ENCODE measurements at places on chromosomes 2 and 18.

DNA sequence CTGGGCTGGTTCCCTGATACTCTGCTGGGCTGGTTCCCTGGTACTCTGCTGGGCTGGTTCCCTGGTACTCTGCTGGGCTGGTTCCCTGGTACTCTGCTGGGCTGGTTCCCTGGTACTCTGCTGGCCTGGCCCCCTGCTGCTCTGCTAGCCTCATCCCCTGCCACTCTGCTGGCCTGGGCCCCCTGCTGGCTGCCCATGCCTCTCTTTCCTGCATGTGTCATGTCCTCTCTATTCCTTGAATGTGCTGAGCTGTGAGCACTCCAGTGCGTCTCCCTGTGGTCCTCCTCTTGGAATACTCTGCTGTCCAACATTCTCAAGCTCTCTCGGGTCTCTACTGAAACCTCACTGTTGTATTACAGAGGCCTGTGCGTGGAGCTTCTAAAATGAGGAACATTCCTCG, 216.3 kb downstream of the RNF144A start:
- no peak for DNase-seq

DNA sequence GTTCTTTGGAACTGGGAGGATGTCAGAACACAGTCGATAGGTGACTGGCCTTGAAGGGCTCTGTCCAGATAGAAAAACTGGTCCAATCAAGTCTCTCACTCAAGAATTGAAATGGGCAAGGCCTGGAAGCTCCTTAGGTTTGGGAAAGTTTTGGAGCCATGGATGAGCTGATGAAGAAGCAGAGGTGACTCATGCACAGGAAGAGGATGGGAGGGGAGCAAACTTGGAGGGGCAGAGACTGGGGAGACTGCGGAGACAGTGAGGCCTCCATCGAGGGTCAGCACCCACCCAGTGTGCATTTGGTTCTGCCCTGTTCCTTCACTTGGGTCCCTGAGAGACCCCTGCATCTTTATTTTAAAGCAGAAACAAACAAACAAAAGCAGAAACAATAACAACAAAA, 41.1 kb downstream of the SOWAHC start:
- DNase-seq, result no peak

DNA sequence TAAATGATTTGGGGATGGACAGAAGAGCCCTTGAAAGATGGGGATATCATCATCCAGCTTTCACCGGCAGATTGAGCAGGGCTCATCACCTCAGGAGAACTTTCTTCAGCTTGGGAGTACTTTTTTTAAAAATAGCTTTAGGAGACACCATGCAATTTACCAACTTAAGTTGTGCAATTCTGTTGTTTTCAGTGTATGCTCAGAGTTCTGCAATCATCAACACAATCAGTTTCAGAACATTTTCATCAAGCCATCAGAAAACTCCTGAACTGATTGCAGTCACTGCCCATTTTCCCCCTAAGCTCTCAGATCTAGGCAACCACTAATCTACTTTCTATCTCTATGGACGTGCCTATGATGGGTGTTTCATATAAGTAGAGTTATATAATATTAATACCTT, 117.7 kb downstream of the CRIM1 start:
- DNase-seq, result no peak

DNA sequence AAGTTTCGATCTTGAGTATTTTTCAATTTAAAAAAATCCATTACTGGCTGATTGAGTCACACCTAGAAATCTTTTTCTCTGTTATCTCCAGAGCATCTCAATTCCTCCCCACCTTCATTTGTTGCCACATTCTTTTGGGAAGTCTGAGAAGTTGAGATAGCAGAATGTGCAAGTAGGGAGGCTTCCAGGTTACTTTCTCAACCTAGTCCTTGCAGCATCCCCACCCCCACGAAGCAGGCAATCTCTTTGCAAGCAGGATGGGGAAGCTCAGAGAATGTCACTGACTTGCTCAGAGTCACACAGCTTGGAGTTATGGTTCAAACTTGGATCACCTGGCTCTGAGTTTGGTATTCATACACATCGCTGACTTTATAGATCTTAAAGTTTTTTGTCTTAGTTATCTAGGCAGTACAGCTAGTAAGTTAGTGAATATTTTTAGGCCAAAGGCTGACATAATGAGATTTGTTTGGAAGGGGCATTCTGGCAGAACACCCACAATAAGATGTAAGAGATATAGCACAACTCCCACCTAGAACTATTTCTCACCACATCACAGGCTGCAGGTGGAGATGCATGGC, 25.9 kb upstream of the LCLAT1 start:
- no peak for DNase-seq

Data from stimulated activated CD8-positive, alpha-beta memory T cell treated with anti-CD3 and anti-CD28 coated beads, Interleukin-4, amount 100 ng/mL, for 1 hour (primary cell).